Panc1 (cell line): ENCODE measurements at places on chromosomes 11 and 22.
A peak's percentile ranks its signal among the peaks of the same experiment; 100 is the strongest.

- DNase-seq = no peak
Observed at GRCh38 chr11:35387111-35387982, 32.0 kb downstream of the SLC1A2 start.

DNA sequence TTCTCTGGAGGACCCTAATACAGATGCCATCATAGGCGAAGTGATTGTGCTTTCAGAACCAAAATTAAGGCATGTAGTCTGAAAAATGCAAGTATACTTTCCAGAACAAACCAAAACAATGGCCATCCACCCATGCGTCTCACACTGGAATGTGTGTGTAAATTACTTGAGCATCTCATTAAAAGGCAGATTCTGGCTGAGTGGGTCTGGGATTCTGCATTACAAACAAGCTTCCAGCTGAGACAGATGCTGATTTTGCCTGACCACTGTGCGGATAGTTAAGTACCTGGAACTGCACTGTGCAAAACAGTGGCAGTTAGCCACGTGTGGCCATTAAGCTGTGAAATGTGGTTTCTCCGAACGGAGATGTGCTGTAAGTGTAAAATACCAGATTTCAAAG, 26.2 kb downstream of the RRP7A start:
- DNase-seq = no peak

GRCh38 chr11:73381589-73381988, 5.4 kb downstream of the RELT start:
- no peak for DNase-seq

DNA sequence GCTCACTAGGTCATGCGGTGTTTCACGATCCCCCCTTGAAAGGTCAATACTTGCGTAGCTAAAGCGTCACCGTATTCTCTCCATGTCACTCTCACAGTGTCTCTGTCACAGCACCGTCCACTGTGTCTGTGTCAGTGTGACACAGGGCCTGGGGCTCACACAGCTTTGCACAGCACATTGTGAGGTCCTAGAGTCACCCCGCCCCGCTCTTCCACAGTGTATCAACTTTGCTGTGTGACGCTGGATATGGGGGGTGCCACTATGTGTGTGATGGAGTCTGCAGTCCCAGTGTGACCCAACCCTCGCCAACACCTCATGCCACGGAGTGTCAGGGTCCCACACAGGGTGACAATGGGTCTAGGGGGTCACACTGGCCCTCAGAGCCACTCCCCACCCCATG, 583 bp downstream of the P4HA3 start:
- no peak for DNase-seq

GRCh38 chr11:61844909-61845565, 16.9 kb downstream of the FADS2 start:
- DNase-seq = no peak

- DNase-seq = peak; percentile 76
Observed at GRCh38 chr11:75371949-75372876, 20.8 kb upstream of the ARRB1 start.

DNA sequence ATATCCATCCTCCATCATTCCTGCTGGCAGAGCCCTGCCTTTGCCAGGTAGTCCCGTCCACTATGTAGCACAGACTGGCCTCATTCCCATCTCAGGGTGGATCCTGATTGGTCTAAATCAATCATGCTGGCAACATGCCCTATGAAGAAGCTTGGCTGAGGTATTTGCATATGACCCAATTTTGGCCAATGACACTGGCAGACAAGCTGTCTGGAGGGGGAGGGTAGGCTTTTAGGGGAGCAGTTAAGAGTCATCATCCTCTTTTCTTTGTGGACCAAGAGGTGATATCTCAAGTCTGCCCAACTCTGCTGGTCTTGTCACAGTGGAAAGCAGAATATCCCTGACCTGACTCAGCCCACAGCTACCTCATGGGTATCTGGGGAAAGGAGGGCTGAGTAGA, 5.1 kb downstream of the CCDC89 start:
- DNase-seq = no peak
